Mammary microvascular endothelial cell (primary cell): ENCODE measurements at places on chromosomes 2 and 18. TPM values are rescaled to one million over a fixed set of nuclear protein-coding genes. Genes with fewer than 3 reads are reported as not detected.

Gene GALNT13
- total RNA-seq, result 0.64 TPM in 1 of 2 replicates, not detected in the other

Gene RAMP1
- not detected in 2 replicates for total RNA-seq

Gene SCN9A
- total RNA-seq, result 0.30 and 1.00 TPM in 2 replicates

Gene CYTIP
- total RNA-seq, result not detected in 2 replicates

Gene LCT
- not detected in 2 replicates for total RNA-seq

Gene CHRNA1
- 0.07 and 0.10 TPM in 2 replicates for total RNA-seq

Gene CIDEA
- 7.2 and 8.2 TPM in 2 replicates for total RNA-seq

Gene PLEKHH2
- 0.05 and 0.13 TPM in 2 replicates for total RNA-seq

Gene NT5DC4
- not detected in 2 replicates for total RNA-seq

Gene RAX
- not detected in 2 replicates for total RNA-seq

Gene IL36RN
- total RNA-seq, result not detected in 2 replicates

Gene SIX3
- total RNA-seq, result not detected in 2 replicates

Gene CYS1
- total RNA-seq, result 1.3 TPM in 1 of 2 replicates, not detected in the other

Gene TUBA4B
- total RNA-seq, result not detected in 2 replicates

Gene TMEM163
- 0.44 and 0.53 TPM in 2 replicates for total RNA-seq

Gene TUBA4A
- total RNA-seq, result 13.6 and 22.3 TPM in 2 replicates

Gene TUBA3D
- not detected in 2 replicates for total RNA-seq

Gene LAMA1
- total RNA-seq, result 0.25 and 0.27 TPM in 2 replicates

Gene LAPTM4A
- 86.7 and 102 TPM in 2 replicates for total RNA-seq

Gene CREG2
- total RNA-seq, result 0.27 TPM in 1 of 2 replicates, not detected in the other

Gene MCEE
- 5.1 and 5.3 TPM in 2 replicates for total RNA-seq

Gene PLB1
- 0.20 and 0.33 TPM in 2 replicates for total RNA-seq

Gene RNF138
- 33.9 and 35.3 TPM in 2 replicates for total RNA-seq

Gene TCF23
- total RNA-seq, result not detected in 2 replicates

Gene MERTK
- 13.4 and 14.9 TPM in 2 replicates for total RNA-seq

Gene MSTN
- total RNA-seq, result 0.05 TPM in 1 of 2 replicates, not detected in the other

Gene EVA1A
- total RNA-seq, result 59.5 and 78.1 TPM in 2 replicates

Gene DSG4
- total RNA-seq, result not detected in 2 replicates

Gene TCF4
- total RNA-seq, result 162 and 171 TPM in 2 replicates

Gene ANKRD62
- not detected in 2 replicates for total RNA-seq

Gene DIPK1C
- not detected in 2 replicates for total RNA-seq

Gene BBS5
- 3.5 and 3.7 TPM in 2 replicates for total RNA-seq

Gene RAB6C
- not detected in 2 replicates for total RNA-seq
